ENCODE measurements at places on chromosomes 5 and 9.
A peak's percentile ranks its signal among the peaks of the same experiment; 100 is the strongest.

- DNase-seq, result no peak
These were observed 61.6 kb downstream of the ANXA1 start for GRCh38 chr9:73213300-73213699.

- peak; percentile 19 for DNase-seq
These were observed 514.7 kb downstream of the MAT2B start for GRCh38 chr5:164020116-164020515.

GRCh38 chr9:135278586-135278985 lies 191.1 kb downstream of the OLFM1 start:
- DNase-seq, result no peak

GRCh38 chr5:125125031-125125823 lies 378.8 kb upstream of the ZNF608 start:
- DNase-seq, result no peak
